ENCODE measurements at places on chromosomes 13 and 19. TPM values are rescaled to one million over a fixed set of nuclear protein-coding genes. Genes with fewer than 3 reads are reported as not detected.

DNA sequence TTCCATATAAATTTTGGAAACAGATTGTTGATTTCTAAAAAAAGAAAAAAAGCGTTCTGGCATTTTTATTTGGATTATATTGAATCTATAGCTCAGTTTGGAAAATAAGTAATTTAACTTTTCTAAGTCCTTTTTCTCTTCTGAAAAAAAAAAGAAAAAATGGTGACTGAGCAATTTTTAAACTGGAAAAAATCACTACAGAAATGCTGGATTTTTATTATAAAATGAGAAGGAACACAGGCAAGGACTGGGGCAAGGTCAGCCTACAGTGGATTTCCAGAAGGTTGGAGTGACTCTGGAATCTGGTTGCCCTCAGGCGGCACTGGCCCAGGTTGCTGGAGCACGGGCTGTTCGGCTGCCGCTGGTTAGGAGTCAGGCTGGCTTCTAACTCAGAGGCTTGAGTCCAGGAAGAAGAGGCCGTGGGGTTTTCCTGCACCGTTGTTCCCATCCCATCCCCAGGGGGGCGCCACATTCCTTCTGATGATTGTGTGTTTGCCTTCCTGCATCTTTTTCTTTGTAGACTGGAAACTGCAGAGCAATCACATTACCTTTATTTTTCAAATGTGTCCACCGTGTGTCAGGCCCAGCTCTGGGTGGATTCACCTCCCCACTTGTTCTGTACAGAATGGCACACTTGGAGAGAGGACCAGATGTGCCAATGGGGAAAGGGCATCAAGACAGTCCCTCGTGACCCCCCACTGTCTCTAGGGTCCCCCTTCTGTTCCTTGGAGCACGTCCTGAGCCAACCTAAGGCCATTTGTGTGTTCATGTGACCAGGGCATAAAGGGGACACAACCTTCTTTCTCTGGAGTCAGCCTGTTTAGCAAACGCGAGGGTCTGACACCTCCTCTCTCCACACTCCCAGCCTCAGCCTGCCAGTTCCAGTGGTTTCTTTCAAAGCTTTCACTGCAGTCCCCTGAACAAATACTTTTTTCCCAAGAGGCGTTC is 44.5 kb upstream of the GTF3A start:
- DNase-seq, result peak; percentile 87
- H3K4me3 ChIP-seq, result no peak overlapping the region
- H3K4me1 ChIP-seq, result no peaks in the 10 kb centered on the region
- no peaks in the 10 kb centered on the region for H3K36me3 ChIP-seq

KCNN4 gene
- polyA plus RNA-seq, result 8.6 TPM

WDR18 gene
- polyA plus RNA-seq, result 81.3 TPM

GRCh38 chr19:47302249-47302648 is 7.4 kb upstream of the C5AR1 start:
- H3K27ac ChIP-seq, result no peak overlapping the region
- no peaks in the 10 kb centered on the region for H3K27me3 ChIP-seq
- H3K4me3 ChIP-seq, result no peak overlapping the region
- H3K36me3 ChIP-seq, result no peaks in the 10 kb centered on the region
- H3K4me1 ChIP-seq, result peaks cover 8% of the 10 kb centered on the region

ZNF446 gene
- polyA plus RNA-seq, result 7.1 TPM

CD320 gene
- polyA plus RNA-seq, result 27.0 TPM

DNA sequence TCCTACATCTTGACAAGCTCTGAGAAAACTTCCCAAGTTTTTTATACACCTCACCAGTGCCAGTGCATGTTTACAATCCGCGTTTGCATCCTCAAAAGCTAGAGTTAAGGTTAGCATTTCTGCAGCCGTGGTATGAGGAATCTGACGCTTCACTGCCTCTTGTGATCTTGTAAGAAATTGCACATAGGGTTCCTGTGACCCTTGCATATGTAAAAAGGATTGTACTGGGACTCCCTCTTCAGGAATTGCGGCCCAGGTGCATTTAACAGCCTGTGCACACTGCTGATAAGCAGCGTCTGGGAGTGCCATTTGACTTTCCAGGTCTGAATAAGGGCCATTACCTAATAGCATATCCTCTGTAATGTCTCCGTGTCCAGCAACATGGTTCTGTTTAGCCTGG is 15.3 kb downstream of the FPR3 start:
- no peaks in the 10 kb centered on the region for H3K4me1 ChIP-seq
- H3K27me3 ChIP-seq, result no peaks in the 10 kb centered on the region
- H3K4me3 ChIP-seq, result no peak overlapping the region
- DNase-seq, result no peak

GRCh38 chr19:13693889-13694288 is 70.4 kb upstream of the MRI1 start:
- H3K36me3 ChIP-seq, result no peaks in the 10 kb centered on the region
- H3K4me1 ChIP-seq, result no peaks in the 10 kb centered on the region
- no peak overlapping the region for H3K27ac ChIP-seq
- DNase-seq, result no peak
- no peak overlapping the region for H3K4me3 ChIP-seq
- H3K27me3 ChIP-seq, result peaks cover 13% of the 10 kb centered on the region

UCHL3 gene
- polyA plus RNA-seq, result 41.7 TPM

COLGALT1 gene
- 36.3 TPM for polyA plus RNA-seq

DNA sequence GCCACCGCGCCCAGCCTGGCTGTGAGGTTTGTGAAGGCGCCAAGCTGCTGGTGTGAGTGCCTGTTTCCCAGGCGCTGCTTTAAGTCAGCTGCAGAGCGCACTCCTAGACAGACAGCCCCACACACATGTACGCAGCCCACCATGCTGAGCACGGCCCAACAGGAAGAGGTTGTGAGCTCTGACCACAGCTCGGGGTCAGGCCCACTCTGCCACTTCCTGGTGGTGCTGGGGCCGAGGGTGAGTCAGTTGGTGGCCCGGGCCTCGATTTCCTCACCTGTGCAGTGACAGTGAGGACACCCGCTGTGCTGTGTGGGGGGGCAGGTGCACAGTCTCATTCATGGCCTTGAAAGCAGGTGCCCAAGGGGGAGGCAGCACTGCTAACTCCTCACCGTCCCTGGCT is 106.7 kb downstream of the KDM4B start:
- H3K27me3 ChIP-seq, result no peaks in the 10 kb centered on the region
- no peak overlapping the region for H3K4me3 ChIP-seq

- H3K4me3 ChIP-seq, result no peak overlapping the region
- no peak overlapping the region for H3K27ac ChIP-seq
- no peaks in the 10 kb centered on the region for H3K4me1 ChIP-seq
These were observed 7.3 kb downstream of the ZNF555 start for GRCh38 chr19:2848616-2849015.

Measured in stomach (tissue), 19 donors.